Inflammatory macrophage treated with lipopolysaccharide for 1 hour (primary cell): ENCODE measurements at places on chromosomes 7 and 10.

GRCh38 chr10:6200734-6201515 lies 1.8 kb upstream of the PFKFB3 start:
- peak; percentile 44 for DNase-seq

DNA sequence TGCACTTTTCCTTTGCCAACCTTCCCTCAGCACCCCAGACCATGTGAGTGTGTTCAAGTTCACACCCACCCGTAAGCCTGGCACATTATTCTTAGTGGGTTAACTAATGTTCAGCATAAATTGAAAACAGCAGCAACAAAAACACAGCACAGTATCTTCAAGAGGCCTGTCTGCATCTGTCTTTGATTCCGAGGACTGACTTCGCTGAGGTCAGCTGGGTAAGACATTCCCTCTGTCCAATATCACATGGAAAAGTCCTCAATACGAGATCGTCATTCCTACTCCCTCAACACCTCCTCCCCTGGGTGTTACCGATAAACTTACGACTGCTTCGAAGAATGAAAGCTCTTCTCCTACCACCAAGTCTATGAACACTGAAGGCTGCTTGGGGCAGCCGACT lies 218.8 kb downstream of the SFMBT2 start:
- no peak for DNase-seq

- no peak for DNase-seq
Measured at GRCh38 chr7:80319461-80319860, 184.8 kb downstream of the GNAI1 start.

- no peak for DNase-seq
Measured at GRCh38 chr7:151877911-151878835, 1.3 kb upstream of the PRKAG2 start.

DNA sequence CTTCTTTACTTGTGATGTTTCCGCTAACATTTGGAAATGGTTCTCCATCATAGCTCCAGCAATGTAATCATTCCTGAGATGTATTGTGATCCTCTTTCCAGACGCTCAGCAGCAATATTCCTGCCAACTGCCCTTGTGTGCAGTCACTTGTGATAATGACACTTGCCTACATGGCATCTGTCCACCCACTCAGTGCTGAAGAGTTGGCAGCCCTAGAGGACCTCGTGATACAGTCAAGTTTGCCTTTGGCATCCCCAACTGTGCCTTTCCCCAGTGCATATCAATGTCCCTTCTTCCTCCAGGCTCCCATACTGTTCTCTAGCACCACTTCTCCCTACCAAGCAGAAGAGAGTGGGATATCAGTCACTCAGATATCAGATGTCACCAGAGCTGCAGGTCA lies 64.9 kb downstream of the MYOF start:
- no peak for DNase-seq

DNA sequence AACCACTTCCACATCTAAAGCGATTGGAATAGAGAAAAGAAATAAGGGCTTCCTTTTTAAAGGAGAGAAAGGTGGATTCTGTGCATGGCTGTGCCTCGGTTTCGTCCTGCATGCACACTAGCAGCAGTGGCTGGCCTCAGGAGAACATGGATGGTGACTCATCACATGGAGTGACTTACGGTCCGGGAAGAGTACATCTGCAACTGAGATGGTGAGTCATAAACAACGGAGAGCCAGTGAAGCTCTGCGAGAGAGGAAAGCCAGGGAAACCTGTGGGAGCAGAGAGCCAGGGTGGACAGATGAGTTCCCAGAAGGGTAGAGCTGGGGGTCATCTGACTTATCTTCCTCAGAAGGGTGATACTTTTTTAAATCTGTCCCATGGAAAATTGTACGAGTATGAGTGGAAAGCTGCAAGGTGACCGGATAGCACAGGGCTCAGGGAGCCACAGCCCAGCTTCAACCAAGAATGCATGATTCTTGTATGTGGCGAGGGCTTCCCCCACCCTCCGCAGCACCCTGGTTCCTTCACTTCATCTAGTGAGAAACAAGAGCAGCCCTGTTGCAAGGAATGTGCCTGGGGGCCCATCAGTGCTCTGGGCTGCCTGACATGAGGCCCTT lies 259.1 kb downstream of the KLF6 start:
- DNase-seq, result peak; percentile 29

GRCh38 chr7:69199041-69199440 lies 399.2 kb upstream of the AUTS2 start:
- no peak for DNase-seq

GRCh38 chr10:61871487-61871886 lies 30.0 kb upstream of the ARID5B start:
- DNase-seq, result no peak

GRCh38 chr7:134891262-134891695 lies 95.0 kb upstream of the AGBL3 start:
- no peak for DNase-seq

GRCh38 chr10:111996103-111996502 lies 187.5 kb downstream of the GPAM start:
- DNase-seq, result no peak

GRCh38 chr10:91860885-91861284 lies 48.4 kb downstream of the FGFBP3 start:
- no peak for DNase-seq

DNA sequence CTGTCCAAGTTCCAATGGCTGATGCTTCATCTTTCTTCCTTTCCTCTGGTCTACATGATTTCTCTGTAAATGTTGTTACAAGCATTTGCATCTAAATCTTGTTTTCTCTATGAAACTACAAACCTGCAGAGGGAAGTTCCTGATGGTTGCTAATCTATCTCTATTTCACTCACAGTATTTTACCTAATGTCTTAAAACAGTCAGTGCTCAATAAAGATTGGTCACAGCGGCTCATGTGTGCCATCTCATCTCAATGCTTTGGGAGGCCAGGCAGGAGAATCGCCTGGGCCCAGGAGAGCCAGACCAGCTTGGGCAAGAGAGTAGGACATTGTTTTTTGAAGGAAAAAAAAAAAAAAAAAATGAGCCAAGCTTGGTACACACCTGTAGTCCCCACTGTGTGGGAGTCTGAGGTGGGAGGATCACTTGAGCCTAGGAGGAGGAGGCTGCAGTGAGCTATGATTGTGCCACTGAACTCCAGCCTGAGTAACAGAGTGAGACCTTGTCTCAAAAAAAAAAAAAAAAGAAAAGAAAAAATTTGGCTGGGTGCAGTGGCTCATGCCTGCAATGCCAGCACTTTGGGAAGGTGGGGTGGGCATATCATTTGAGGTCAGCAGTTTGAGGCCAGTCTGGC lies 71.3 kb upstream of the ARMC3 start:
- no peak for DNase-seq

- DNase-seq, result no peak
Measured at GRCh38 chr10:43712821-43713584, 64.3 kb upstream of the ZNF32 start.

DNA sequence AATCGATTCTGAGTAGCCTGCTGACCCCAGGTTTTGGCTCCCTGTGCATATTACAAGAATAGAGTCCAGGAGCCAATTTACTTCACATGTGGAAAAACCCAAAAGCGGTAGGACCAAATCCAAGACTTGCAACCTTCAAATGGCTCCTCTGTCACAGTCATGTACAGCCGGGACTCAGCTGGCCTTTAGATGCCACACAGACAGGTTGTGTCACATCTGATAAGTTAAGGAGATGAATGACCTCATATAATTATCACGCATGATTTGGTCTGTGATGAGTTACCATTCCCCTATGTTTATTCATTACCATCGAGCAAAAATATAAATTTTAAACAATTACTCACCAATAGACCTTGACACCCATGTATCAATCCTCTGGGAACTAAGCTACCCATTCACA lies 14.2 kb downstream of the CACNA2D1 start:
- DNase-seq, result no peak

DNA sequence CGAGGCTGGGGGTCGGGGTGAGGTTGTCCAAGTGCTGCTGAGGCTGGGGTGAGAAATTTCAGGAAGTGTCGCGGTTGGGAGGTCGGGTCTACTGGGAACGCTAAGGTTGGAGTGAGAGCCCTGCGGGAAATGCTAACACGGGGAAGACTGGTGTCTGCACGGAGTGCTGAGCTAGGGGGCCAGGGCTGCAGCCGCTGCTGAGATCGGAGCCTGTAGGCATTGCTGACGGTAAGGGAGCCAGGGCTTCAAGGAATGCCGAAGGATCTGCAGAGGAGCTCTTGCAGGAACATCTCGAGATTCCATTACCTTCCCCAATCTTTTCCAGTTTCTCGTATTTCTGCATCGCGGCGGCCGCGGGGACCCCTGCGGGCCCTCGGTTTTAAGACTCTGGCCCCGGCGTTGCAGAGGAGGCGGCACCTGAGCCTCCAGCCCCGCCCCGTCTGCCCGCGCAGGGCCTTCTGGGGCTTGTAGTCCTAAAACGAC lies at the start of gene CDK5:
Gene CDK5, minus strand, starts transcription at position 392 of the 483 bp plus-strand sequence. Its CDS starts 49 bp downstream, at position 343.
- no peak for DNase-seq

GRCh38 chr7:20713792-20714191 lies 72.9 kb downstream of the SP8 start:
- no peak for DNase-seq

DNA sequence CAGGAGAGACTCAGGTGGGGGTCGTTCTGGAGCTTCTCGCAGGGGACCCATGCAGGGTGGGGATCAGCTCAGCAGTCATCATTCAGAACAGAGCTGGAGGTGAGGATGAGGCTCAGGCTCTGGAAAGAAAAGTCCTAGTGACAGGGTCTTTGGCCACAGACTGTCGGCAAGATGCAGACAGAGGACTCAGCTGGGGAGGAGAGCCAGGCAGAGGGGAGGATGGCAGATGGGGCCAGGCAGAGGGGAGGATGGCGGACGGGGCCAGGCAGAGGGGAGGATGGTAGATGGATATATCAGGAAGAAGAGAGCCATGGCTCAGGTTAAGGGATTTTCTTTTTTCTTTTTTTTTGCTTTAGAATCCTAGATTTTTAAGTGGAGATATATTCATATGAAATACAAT lies 7.7 kb upstream of the IL15RA start:
- DNase-seq, result no peak

DNA sequence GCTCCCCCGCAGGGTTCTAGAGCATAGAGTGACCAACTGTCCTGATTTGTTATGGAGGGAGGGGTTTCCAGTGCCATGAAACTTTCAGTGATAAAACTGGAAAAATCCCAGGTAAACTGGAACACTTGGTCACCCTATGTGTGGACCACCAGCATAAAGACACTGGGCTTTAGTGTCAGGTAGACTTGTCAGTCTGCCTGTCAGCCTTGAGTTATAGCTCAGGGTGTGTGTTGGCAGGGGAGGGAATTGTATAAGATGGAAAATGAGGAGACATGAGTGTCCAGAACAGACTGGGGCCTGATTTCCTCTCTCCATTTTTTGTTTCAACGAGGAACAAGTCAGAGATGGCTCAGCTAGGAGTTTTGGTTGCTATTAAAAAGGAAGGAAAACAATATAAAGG lies 10.2 kb upstream of the EFCAB10 start:
- no peak for DNase-seq

GRCh38 chr10:29370097-29371092 lies 81.5 kb downstream of the LYZL1 start:
- DNase-seq, result no peak

DNA sequence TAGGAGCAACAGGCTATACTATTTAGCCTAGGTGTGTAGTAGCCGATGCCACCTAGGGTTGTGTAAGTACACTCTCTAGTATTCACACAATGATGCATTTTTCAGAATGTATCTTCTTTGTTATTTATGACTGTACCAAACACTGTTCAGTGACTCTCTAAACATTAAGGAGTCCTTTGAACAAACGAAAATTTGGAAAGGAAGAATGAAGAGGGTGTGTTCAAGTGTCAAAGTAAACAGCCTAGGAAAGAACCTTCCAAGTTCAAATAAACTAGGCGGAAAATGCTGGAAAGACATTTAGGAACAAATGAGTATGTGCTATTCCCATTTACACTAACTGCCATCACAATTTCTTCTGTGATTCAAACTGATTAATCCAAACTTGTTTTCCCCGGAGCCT lies 142.4 kb downstream of the CHCHD3 start:
- DNase-seq, result no peak

- no peak for DNase-seq
Measured at GRCh38 chr10:113980408-113981087, 63.1 kb upstream of the ADRB1 start.

GRCh38 chr7:132250480-132251326 lies 325.6 kb downstream of the PLXNA4 start:
- DNase-seq, result no peak

GRCh38 chr10:131870831-131871672 lies 29.8 kb upstream of the PPP2R2D start:
- DNase-seq, result no peak

DNA sequence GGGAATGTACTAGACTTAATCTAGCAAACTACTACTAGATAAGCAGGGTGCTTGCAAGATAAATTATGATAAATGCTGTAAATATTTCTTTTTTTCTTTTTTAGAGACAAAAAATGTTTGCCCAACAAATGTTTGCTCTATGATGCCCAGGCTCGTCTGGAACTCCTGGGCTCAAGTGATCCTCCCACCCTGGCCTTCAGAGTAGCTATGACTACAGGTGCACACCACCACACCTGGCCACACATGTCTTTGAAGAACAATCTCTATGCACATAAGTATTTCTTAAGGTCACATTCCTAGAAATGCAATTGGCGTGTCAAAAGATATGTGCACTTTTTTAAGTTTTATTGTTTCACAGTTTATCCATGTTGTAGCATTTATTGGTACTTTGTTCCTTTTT lies 179.6 kb upstream of the FRMD4A start:
- DNase-seq, result no peak

GRCh38 chr10:28913436-28914237 lies 236.3 kb downstream of the BAMBI start:
- DNase-seq, result no peak

GRCh38 chr10:79415736-79416577 lies 29.5 kb downstream of the ZCCHC24 start:
- DNase-seq, result no peak

- no peak for DNase-seq
Measured at GRCh38 chr7:6277476-6277875, 5.1 kb upstream of the CYTH3 start.

- no peak for DNase-seq
Measured at GRCh38 chr10:55873485-55873884, 487.6 kb downstream of the ZWINT start.

DNA sequence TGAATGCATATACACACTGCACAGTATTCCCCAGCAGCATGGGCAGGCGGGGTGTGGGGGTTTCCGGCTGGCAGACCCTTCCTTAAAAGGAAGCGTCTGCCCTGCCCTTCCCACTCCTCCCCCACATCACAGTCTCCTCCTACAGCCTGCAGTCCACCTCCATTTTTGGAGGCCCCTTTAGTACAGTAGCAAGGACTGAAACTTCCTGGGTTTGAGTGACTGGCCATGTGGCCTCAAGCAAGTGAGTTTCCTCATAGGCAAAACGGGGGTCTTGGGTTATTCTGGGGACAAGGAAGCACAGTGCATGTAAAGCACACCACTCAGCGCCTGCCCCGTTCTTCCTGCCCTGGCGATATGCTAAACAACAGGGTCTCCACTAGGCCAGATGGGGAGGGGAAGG lies 62.1 kb upstream of the COL13A1 start:
- no peak for DNase-seq
